ENCODE measurements at places on chromosomes 6 and 20.

- peaks cover 2% of the 10 kb centered on the region for H3K36me3 ChIP-seq
- peaks cover 39% of the 10 kb centered on the region for H3K4me1 ChIP-seq
- H3K4me3 ChIP-seq, result no peak overlapping the region
- H3K27ac ChIP-seq, result peak overlapping the region; percentile 4
- no peaks in the 10 kb centered on the region for H3K27me3 ChIP-seq
Observed at GRCh38 chr6:15421945-15422733, 176.3 kb downstream of the JARID2 start.

- H3K4me3 ChIP-seq, result peak overlapping the region; percentile 47
- H3K4me1 ChIP-seq, result peaks cover 6% of the 10 kb centered on the region
- peak; percentile 58 for DNase-seq
- H3K27me3 ChIP-seq, result no peaks in the 10 kb centered on the region
- peak overlapping the region; percentile 65 for H3K27ac ChIP-seq
Observed at GRCh38 chr20:31560094-31560745, 44.9 kb upstream of the ID1 start.

GRCh38 chr6:109834595-109835437 is 143.3 kb upstream of the GPR6 start:
- DNase-seq, result no peak
- H3K27ac ChIP-seq, result no peak overlapping the region
- no peaks in the 10 kb centered on the region for H3K4me1 ChIP-seq
- no peak overlapping the region for H3K4me3 ChIP-seq
- no peaks in the 10 kb centered on the region for H3K27me3 ChIP-seq

- H3K36me3 ChIP-seq, result peaks cover under 1% of the 10 kb centered on the region
- peak overlapping the region; percentile 86 for H3K27ac ChIP-seq
- peak overlapping the region; percentile 82 for H3K4me3 ChIP-seq
- DNase-seq, result no peak
Observed at GRCh38 chr6:32664827-32665362, 1.6 kb downstream of the HLA-DQB1 start.

- H3K27ac ChIP-seq, result no peak overlapping the region
- H3K4me3 ChIP-seq, result no peak overlapping the region
- no peak for DNase-seq
- H3K27me3 ChIP-seq, result no peaks in the 10 kb centered on the region
Observed at GRCh38 chr6:35048031-35048613, 93.0 kb downstream of the TCP11 start.

DNA sequence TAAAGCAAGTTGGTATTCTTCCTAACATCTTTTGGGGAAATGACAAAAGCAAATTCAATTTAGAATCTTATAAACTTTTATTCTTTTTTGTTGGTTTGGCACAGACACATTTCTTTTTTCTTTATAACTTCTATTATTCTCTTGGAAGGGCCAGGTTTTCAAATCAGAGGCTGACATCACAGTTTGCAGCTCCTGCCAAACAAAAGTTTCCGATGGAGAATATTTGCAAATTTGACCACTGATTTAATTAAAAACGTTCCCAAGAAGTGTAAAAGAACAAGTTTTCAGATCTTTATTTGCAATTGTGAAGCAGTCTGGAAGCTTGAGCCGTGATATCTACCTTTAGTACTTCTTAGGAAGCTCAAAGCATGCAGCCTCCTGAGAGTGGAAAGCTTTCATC is 53.8 kb upstream of the CD83 start:
- DNase-seq, result no peak
- H3K4me3 ChIP-seq, result no peak overlapping the region
- no peak overlapping the region for H3K27ac ChIP-seq
- H3K4me1 ChIP-seq, result peaks cover 6% of the 10 kb centered on the region

GRCh38 chr20:36155991-36156390 is 1.5 kb downstream of the EPB41L1 start:
- H3K27me3 ChIP-seq, result peaks cover 63% of the 10 kb centered on the region
- H3K4me3 ChIP-seq, result no peak overlapping the region
- H3K36me3 ChIP-seq, result peaks cover 2% of the 10 kb centered on the region

DNA sequence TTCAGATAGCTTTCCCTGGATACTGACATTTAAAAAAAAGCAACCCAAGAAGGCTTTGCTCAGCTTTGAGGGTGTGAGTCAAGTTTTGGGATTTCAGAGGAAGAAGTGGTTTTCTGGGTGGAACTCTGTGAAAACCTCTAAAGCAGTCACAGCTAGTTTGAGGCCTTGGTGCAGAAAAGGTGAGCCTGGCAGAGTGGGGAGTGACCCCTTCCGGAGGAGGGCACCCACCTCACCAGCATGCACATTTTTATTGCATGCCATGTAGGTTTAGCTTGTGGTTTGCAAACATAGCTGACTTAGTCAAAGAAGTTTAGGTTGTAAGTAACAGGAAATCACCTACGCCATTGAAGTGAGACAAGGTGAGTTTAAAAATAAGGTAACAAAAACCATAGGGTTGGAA is 146.8 kb upstream of the PMEPA1 start:
- peaks cover 2% of the 10 kb centered on the region for H3K36me3 ChIP-seq
- peaks cover 34% of the 10 kb centered on the region for H3K27me3 ChIP-seq
- DNase-seq, result no peak
- H3K27ac ChIP-seq, result no peak overlapping the region
- peak overlapping the region; percentile 0 for H3K4me3 ChIP-seq
- peaks cover 7% of the 10 kb centered on the region for H3K4me1 ChIP-seq

GRCh38 chr6:75334266-75335040 is 49.9 kb upstream of the TMEM30A start:
- DNase-seq, result no peak
- peaks cover 2% of the 10 kb centered on the region for H3K4me1 ChIP-seq
- peaks cover 2% of the 10 kb centered on the region for H3K36me3 ChIP-seq
- H3K27ac ChIP-seq, result no peak overlapping the region
- H3K4me3 ChIP-seq, result no peak overlapping the region

GRCh38 chr6:116983375-116983774 is 106.3 kb downstream of the RFX6 start:
- no peak for DNase-seq
- no peak overlapping the region for H3K4me3 ChIP-seq
- peaks cover 6% of the 10 kb centered on the region for H3K27me3 ChIP-seq
- no peaks in the 10 kb centered on the region for H3K36me3 ChIP-seq
- no peak overlapping the region for H3K27ac ChIP-seq
- peaks cover 3% of the 10 kb centered on the region for H3K4me1 ChIP-seq

- H3K4me3 ChIP-seq, result no peak overlapping the region
- peaks cover 43% of the 10 kb centered on the region for H3K4me1 ChIP-seq
- H3K36me3 ChIP-seq, result peaks cover 10% of the 10 kb centered on the region
- no peaks in the 10 kb centered on the region for H3K27me3 ChIP-seq
Observed at GRCh38 chr20:21326700-21327099, 23.6 kb downstream of the XRN2 start.

DNA sequence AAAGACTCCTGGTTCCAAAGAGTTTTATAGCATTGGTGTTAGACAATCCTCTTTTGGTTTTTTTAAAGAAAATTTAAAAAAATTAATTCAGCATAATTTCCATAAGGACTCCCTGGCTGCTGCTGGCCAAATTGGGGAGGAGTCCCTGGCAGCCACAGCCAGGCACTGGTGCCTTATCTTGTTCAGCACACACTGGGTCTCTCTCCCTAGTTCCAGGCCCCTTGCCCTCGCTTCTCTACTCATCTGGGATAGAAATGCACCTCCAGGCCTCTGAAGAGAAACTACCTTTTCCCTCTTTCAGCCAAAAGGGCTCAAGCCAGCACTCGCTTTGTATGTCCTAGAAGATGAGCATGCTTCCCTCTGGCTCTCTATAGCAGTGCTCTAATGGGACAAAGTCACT is 13.4 kb upstream of the MAPK13 start:
- H3K4me1 ChIP-seq, result peaks cover 63% of the 10 kb centered on the region
- no peak for DNase-seq
- H3K27ac ChIP-seq, result peak overlapping the region; percentile 93

GRCh38 chr6:163438940-163439335 is 24.4 kb downstream of the QKI start:
- no peak for DNase-seq
- H3K4me1 ChIP-seq, result peaks cover 39% of the 10 kb centered on the region
- no peak overlapping the region for H3K27ac ChIP-seq
- H3K4me3 ChIP-seq, result no peak overlapping the region
- H3K36me3 ChIP-seq, result peaks cover 2% of the 10 kb centered on the region
- H3K27me3 ChIP-seq, result no peaks in the 10 kb centered on the region

- DNase-seq, result no peak
- peak overlapping the region; percentile 90 for H3K27ac ChIP-seq
- no peaks in the 10 kb centered on the region for H3K36me3 ChIP-seq
- H3K4me1 ChIP-seq, result peaks cover 19% of the 10 kb centered on the region
Observed at GRCh38 chr6:53179961-53180651, 31.5 kb upstream of the GCM1 start.

- no peaks in the 10 kb centered on the region for H3K4me1 ChIP-seq
- peaks cover 8% of the 10 kb centered on the region for H3K27me3 ChIP-seq
- DNase-seq, result no peak
- H3K27ac ChIP-seq, result no peak overlapping the region
- no peak overlapping the region for H3K4me3 ChIP-seq
Observed at GRCh38 chr6:128500014-128500413, 20.4 kb downstream of the PTPRK start.

DNA sequence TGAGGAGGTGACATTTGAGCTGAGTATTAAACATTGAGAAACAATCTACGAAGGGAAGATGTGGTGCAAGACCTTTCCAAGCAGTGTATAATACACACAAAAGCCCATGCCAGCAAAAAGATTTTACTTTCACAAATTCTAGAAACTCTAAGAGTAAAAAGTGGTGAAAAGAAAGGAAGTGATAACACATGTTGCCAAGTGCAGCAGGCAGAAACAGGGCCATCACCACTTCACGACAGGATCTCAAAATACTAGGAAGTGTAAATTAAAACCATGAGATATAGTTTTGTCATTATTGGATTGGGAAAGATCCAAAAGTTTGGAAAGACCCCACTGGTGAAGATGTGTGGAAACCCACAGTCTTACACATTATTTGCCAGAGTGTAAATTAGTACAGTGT is 1.7 kb upstream of the ENTPD6 start:
- peak overlapping the region; percentile 56 for H3K27ac ChIP-seq
- peak overlapping the region; percentile 25 for H3K4me3 ChIP-seq
- no peak for DNase-seq
- peaks cover 26% of the 10 kb centered on the region for H3K4me1 ChIP-seq
- H3K36me3 ChIP-seq, result peaks cover 2% of the 10 kb centered on the region
